ENCODE measurements at places on chromosomes 13 and 19. TPM values are rescaled to one million over a fixed set of nuclear protein-coding genes. Genes with fewer than 3 reads are reported as not detected.

DNA sequence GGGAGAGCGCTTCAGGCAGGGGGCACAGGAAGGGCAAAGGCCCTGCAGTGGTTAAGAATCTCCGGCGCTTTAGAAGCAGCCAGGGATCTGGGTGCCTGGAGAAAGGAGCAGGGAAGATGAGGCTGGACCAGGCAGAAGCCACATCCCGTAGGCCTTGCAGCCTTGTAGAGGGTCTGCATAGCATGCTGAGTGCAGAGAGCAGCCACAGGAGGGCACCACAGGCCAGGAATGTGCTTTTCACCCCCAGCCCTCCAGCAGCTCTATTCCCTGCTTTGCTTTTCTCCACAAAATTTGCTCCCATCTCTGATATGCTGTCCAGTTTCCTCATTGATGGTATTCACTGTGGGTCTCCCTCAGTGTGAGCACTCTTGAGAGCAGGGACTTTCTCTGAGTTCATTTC, 5.7 kb downstream of the WDR62 start:
- H3K27ac ChIP-seq, result no peak overlapping the region
- no peak overlapping the region for H3K4me3 ChIP-seq
- peak; percentile 12 for DNase-seq
- peaks cover 24% of the 10 kb centered on the region for H3K4me1 ChIP-seq
- peaks cover 47% of the 10 kb centered on the region for H3K36me3 ChIP-seq

DNA sequence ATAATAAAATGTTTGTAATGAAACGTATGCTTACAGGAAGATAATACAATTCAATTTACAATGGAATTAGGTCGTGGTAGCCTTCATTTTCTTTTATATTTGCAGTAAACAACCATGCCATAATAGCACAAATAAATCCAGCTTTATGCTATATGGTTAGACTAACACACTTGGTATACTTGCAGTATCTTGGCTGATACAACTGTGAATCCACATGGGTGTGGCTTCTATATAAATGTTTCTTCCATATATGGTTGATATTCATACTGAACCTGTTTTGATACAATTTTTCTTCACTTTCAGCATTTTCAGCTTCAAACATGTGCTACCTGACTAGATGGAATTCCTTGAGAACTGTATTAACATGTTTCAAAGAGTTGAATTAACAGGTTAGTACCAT, 20.4 kb upstream of the SPRY2 start:
- no peaks in the 10 kb centered on the region for H3K4me1 ChIP-seq
- H3K27me3 ChIP-seq, result no peaks in the 10 kb centered on the region
- DNase-seq, result no peak
- no peaks in the 10 kb centered on the region for H3K36me3 ChIP-seq

GRCh38 chr13:27968316-27969081, 616 bp downstream of the CDX2 start:
- DNase-seq, result no peak
- H3K27ac ChIP-seq, result no peak overlapping the region
- H3K4me1 ChIP-seq, result peaks cover 5% of the 10 kb centered on the region
- no peak overlapping the region for H3K4me3 ChIP-seq

FCAR gene
- not detected for total RNA-seq
